Natural killer cell (primary cell): ENCODE measurements at places on chromosomes 3 and 15. TPM values are rescaled to one million over a fixed set of nuclear protein-coding genes. Genes with fewer than 3 reads are reported as not detected.

DNA sequence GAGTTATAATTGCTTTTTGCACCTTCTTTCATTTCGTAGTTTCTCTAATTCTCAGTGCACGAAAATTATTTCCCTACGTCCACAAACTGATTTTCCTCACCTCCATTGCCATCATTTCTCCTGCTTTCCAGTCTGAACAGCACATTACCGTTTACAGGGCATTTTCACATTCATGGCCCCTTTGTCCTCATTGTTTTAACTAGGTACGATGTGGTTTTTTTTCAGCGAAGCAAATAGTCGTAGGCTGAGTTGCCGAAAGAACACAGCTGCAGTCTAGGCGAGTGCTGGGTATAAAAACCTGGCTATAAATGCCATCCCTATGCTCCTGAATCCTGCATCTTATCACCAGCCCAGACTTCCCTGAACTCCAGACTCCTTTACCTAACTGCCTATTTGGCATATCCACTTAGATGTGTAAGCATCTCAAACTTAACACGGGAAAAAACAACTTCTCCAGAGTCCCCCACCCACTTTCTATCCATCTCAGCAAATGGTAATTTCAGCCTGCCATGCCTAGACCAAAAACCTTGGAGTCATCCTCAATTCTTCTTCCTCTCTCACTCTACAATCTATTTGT, 691 bp upstream of the FSIP1 start:
- no peaks in the 10 kb centered on the region for H3K36me3 ChIP-seq
- H3K27ac ChIP-seq: peak overlapping the region; percentile 71
- H3K27me3 ChIP-seq: no peaks in the 10 kb centered on the region

The RTP3 gene
- not detected for total RNA-seq

DNA sequence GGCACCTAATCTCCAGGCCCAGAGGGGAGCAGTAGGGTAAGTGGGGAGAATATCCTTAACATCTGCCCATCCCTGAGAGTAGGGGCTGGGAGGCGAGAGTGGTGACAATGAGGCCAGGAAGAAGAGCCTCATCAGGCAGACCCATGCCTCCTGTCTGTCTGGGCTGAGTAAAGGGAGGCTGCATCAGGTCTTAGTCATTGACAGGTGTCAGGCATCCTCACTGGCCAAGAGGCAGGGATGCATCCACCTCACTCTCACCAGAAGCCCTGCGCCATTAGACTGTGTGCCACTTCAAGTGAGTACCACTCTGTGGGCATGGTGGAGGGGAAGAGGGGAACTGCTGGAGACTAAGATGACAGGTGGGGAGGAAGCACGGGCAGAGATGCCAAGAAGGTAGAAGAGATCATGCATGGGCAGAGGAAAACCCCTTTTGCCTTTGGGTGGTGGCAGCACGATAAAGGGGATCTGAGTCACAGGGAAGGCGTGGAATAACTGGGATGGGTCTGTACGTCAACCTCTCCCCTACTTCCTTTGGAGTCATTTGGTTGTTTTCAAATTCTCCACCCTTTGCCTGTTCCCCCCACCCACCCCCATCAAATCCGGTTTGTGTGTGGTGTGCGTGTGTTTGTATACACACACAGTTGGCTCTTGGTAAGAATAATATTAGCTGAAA, 14.1 kb downstream of the ANAPC13 start:
- no peak for DNase-seq
- H3K27me3 ChIP-seq: no peaks in the 10 kb centered on the region
- peaks cover 13% of the 10 kb centered on the region for H3K36me3 ChIP-seq
- no peak overlapping the region for H3K27ac ChIP-seq
- no peak overlapping the region for H3K4me3 ChIP-seq

The B3GALNT1 gene
- 4.3 TPM for total RNA-seq

DNA sequence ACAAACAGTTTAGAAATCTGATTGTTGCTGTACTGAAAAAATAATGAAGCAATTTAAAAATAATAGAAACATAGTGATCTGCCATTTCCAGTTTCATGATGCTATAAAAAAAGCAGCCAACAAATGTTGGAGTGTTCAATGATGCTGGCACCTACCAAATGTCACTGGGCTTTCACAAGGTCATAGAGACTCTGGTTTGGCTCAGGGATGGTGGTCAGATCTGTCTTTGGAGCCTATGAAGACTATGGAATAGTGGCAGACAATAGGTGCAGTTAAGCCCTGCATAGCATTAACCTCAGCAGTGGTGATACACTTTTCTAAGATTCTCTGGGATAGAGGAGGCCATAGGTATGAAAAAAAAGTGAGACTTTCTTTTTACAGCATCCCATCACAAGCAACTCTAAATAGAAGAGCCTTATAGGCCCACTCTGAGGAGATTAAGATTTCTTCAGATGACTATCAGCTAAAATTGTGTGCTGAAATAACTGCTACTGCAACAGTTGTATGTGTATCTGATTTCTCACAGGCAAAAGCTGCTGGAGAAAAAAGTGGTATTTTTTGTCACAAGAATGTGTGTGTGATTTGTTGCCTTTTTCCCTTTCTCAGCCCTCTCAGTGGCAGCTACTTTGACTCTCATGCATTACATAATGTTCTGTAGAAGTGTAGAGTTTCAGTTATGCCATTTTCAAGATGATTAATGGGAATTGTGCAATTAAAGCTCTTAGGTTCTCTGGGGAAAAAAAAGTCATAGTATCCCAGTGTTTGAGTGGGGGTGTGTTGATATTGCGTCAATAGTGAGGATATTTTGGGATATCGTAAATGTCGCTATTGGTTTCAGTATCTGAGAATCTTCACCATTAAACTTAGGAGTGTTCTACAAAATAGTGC, 137.4 kb downstream of the MBNL1 start:
- H3K27ac ChIP-seq: no peak overlapping the region
- H3K4me1 ChIP-seq: peaks cover 22% of the 10 kb centered on the region
- peaks cover 15% of the 10 kb centered on the region for H3K36me3 ChIP-seq
- no peaks in the 10 kb centered on the region for H3K27me3 ChIP-seq

GRCh38 chr15:78360367-78360801, 20.2 kb downstream of the CRABP1 start:
- H3K27me3 ChIP-seq: no peaks in the 10 kb centered on the region
- H3K4me1 ChIP-seq: peaks cover 3% of the 10 kb centered on the region
- no peaks in the 10 kb centered on the region for H3K36me3 ChIP-seq
- H3K27ac ChIP-seq: no peak overlapping the region
- no peak for DNase-seq

The GPR160 gene
- total RNA-seq: 5.5 TPM

DNA sequence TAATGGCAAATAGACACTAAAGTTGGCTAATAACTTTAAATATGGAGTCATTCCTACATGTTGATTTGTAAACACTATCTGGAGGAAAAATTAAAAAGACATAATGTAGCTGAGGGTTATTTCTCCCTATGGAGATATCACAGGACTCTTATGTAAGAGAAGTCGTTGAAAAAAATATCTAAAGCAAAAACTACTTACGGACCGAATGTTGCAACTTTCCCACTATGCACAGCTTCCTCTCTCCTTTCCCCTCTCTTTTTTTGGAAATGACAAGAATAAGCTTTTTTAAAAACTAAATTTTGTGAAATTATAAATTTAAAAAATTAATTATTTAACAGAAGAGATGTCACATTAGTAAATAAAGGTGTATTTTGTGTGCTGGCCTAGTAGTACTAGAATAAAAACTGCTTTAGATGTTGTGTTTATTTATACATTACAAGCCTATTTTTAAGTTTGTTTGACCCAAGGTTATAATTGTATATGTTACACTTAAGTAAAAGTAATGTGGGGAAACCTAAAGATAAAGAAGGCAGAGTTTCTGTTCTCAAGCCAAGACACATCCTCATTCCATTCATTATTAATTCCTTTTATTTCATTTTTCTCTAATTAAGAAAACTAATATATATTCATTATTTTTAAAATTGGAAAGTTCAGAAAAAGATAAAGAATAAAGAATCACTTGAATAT, 20.7 kb upstream of the PPARG start:
- no peaks in the 10 kb centered on the region for H3K4me1 ChIP-seq
- no peaks in the 10 kb centered on the region for H3K27me3 ChIP-seq
- no peak overlapping the region for H3K4me3 ChIP-seq
- H3K27ac ChIP-seq: no peak overlapping the region
- no peaks in the 10 kb centered on the region for H3K36me3 ChIP-seq

GRCh38 chr3:17535274-17535673, 207.2 kb downstream of the TBC1D5 start:
- no peak for DNase-seq
- H3K36me3 ChIP-seq: no peaks in the 10 kb centered on the region
- no peaks in the 10 kb centered on the region for H3K4me1 ChIP-seq
- no peaks in the 10 kb centered on the region for H3K27me3 ChIP-seq

GRCh38 chr15:67134067-67134838, 68.9 kb downstream of the SMAD3 start:
- H3K4me3 ChIP-seq: peak overlapping the region; percentile 20
- peaks cover 2% of the 10 kb centered on the region for H3K36me3 ChIP-seq
- H3K27ac ChIP-seq: peak overlapping the region; percentile 92

The XIRP1 gene
- 0.24 TPM for total RNA-seq

- no peak overlapping the region for H3K27ac ChIP-seq
- H3K27me3 ChIP-seq: no peaks in the 10 kb centered on the region
- DNase-seq: no peak
- H3K4me3 ChIP-seq: no peak overlapping the region
- no peaks in the 10 kb centered on the region for H3K36me3 ChIP-seq
- no peaks in the 10 kb centered on the region for H3K4me1 ChIP-seq
Measured at GRCh38 chr3:190193210-190193609, 72.5 kb upstream of the P3H2 start.

DNA sequence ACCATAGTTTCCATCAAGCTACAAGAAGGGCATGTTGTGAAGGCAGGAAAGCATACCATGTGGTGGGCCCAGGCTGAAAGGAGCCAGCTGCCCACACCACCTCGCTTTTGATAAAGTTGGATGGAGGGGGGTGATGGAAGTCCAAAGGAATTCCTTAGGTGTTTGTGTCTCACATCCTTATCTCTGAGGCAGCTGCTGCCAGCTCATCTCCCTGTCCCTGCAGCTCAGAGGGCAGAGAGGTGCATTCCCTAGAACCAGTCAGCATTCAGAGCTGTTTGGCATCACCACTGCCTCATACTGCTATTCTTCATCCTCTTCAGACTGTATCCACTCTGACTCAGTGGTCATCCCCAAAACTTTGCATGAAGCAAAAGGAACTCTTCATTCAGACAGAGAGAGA, 141.5 kb upstream of the BFSP2 start:
- no peak overlapping the region for H3K27ac ChIP-seq
- no peaks in the 10 kb centered on the region for H3K27me3 ChIP-seq
- H3K36me3 ChIP-seq: no peaks in the 10 kb centered on the region
- no peaks in the 10 kb centered on the region for H3K4me1 ChIP-seq
- DNase-seq: no peak
- no peak overlapping the region for H3K4me3 ChIP-seq

GRCh38 chr3:122799322-122799721, 4.5 kb downstream of the SLC49A4 start:
- H3K4me3 ChIP-seq: no peak overlapping the region
- peaks cover 8% of the 10 kb centered on the region for H3K4me1 ChIP-seq
- no peak overlapping the region for H3K27ac ChIP-seq

DNA sequence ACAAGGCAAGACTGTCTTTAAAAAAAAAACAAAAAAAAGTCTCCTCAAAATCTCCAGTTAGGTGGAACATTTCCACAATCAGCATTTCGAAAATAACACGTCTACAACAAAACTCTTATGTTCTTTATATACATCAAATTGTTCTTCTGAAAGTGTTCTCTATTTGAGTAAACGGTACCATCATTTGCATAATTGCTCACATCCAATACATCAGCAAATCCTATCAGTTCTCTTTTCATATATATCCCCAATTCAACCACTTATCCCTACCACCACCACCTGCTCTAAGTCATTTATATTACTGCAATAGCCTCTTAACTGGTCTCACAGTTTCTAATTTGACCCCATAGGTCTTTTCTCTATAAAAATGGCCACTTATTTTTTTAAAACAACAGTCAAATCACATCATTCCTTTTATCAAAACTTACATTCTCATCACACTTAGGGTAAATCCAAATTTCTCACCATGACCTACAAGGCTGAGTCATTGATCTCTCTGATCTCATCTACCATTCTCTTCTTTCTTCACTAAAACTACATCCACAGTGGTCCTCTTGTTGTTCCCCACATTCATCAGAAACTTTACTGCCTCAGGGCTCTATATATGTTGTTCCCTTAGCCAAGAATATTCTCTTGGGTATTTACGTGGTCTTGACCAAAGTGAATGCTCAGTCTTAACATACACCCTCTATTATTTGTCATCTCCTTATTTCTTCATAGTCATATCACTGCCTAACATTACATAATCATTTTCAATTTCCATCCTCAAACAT, 237.0 kb downstream of the SCAPER start:
- H3K27ac ChIP-seq: no peak overlapping the region
- H3K4me1 ChIP-seq: no peaks in the 10 kb centered on the region
- no peaks in the 10 kb centered on the region for H3K27me3 ChIP-seq
- H3K4me3 ChIP-seq: no peak overlapping the region
- no peak for DNase-seq
- H3K36me3 ChIP-seq: peaks cover 3% of the 10 kb centered on the region

DNA sequence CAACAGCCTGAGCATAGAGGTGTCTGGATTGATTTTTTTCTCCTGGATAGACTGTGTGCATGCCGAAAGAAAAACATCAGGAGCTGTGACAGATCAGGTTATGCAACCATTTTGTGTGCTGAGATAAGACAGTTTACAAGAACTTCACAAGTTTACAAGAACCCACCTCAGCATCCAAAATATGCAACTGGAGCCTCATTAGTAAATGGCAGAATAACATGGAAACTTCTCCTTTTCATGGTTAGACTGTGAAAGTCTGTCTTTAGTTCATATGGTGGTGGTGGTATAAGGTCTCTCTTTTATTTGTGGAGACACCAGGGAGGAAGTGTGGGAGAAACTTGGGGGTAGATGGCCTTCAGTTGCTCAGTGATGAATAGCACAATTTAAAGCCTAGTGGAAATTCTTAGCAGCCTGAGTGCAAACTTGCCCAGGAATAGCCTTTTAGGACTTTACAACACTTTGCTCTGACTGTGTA, 3.7 kb upstream of the ZNF609 start:
- no peak overlapping the region for H3K27ac ChIP-seq
- DNase-seq: no peak
- H3K27me3 ChIP-seq: no peaks in the 10 kb centered on the region
- peaks cover 9% of the 10 kb centered on the region for H3K4me1 ChIP-seq
- peaks cover 11% of the 10 kb centered on the region for H3K36me3 ChIP-seq

DNA sequence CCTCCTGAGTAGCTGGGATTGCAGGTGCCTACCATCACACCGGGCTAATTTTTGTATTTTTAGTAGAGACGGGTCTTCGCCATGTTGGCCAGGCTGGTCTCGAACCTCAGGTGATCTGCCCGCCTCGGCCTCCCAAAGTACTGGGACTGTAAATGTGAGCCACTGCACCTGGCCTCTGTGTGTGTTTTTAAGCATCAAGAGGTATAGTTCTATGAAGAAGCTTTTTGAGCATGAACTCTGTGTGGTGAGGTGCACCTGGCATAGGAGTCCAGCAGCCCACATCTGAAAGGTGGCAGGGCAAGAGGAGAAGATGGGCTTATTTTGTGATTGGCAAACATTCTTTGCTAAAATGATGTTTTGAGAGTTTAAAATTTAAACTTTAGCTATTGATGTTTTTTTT, 118.0 kb downstream of the DGKG start:
- no peak for DNase-seq
- H3K36me3 ChIP-seq: no peaks in the 10 kb centered on the region
- H3K4me3 ChIP-seq: no peak overlapping the region
- no peaks in the 10 kb centered on the region for H3K27me3 ChIP-seq

The KNG1 gene
- not detected for total RNA-seq

- H3K4me3 ChIP-seq: no peak overlapping the region
- no peak for DNase-seq
- peaks cover 13% of the 10 kb centered on the region for H3K4me1 ChIP-seq
- H3K27me3 ChIP-seq: peaks cover 56% of the 10 kb centered on the region
Measured at GRCh38 chr15:88605189-88606069, 15.7 kb upstream of the AEN start.
